Stimulated activated CD8-positive, alpha-beta memory T cell treated with anti-CD3 and anti-CD28 coated beads, Interleukin-2, amount 100 ng/mL, for 1 hour (primary cell): ENCODE measurements at places on chromosomes 1 and 21.

- DNase-seq, result no peak
Observed at GRCh38 chr1:81452693-81453366, 347.9 kb upstream of the ADGRL2 start.

GRCh38 chr1:162993846-162994245 lies 75.3 kb upstream of the RGS4 start:
- DNase-seq, result no peak

DNA sequence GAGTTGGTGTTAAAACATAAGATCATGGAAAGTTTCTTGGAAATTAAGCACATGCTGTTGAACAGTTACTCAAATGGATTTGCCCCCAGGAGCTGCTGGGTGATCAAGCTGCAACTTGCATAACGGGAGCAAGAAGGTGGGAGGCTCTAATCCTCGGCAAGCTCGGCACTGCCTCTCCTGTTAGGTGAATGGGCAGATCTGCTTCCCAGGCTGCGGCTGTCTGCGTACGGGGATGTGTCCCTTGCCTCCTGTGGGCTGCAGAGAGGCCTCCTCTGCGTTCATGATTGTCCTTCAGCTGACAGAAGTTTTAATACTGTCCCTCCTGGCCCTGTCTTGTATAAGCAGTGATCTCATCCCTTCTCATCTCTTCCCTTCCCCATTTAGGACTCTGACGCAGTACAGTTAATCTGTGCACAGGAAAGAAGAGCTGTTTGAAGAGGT lies 36.7 kb downstream of the ATP1A1 start:
- DNase-seq, result no peak

DNA sequence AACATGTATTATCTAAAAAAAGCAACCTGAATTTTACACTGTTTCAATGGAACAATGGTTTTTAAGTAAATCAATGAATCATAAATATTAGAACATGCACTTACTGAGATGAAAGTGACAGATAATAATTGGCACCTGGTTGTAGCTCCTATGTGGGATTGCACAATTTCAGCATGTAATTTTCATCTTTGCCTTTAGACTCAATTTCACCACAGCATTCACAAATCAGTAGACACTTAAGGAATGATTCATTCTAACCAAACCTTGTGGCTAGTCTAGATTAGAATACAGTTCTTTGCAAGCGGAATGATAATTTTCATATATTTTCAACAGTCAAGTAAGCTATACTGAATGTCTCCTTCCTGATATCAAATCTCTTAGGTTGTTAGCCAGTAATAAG lies 853.4 kb downstream of the KCNT2 start:
- DNase-seq, result no peak

DNA sequence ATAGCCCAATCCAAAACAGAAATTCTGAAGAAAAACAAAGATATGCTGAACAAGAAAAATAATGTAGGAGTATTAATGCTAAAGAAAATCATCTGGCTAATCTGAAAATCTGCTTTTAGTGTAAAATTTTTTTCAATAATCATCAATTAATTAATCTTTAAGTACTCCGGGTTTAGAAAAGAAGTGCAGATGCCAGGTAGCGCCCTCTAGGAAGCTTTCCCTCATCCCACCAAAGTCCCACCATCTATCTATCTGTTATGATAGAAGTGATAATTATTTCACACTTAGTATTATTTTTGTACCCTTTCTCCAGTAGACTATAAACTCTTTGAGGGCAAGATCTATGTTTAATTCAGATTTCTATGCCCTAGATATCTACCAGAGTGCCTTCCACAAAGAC lies 240.3 kb downstream of the AKT3 start:
- DNase-seq, result no peak

GRCh38 chr1:13478692-13479091 lies 35.1 kb downstream of the LRRC38 start:
- DNase-seq, result no peak

DNA sequence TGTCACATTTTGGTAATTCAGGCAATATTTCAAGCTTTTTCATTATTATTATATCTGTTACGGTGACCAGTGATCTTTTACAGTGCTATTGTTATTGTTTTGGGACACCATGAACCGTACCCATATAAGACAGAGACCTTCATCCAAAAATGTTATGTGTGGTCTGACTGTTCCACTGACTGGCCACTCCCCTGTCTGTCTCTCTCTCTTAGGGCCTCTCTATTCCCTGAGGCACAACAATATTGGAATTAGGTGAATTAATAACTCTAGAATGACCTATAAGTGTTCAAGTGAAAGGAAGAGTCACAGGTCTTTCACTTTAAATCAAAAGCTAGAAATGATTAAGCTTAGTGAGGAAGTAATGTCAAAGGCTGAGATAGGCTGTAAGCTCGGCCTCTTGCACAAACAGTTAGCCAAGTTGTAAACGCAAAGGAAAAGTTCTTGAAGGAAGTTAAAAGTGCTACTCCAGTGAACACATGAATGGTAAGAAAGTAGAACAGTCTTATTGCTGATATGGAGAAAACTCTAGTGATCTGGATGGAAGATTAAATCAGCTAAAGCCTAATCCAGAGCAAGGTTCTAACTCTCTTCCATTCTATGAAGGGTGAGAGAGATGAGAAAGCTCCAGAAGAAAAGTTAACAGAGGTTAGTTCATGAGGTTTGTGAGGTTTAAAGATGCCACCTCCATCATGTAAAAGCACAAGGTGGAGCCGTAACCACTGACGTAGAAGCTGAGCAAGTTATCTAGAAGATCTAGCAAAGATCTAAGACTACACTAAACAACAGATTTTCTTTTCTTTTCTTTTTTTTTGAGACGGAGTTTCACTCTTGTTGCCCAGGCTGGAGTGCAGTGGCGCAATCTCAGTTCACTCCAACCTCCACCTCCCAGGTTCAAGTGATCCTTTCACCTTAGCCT lies 19.7 kb upstream of the DIPK1A start:
- DNase-seq, result peak; percentile 16
